COLO829 (cell line): ENCODE measurements at places on chromosomes 7 and 10.

DNA sequence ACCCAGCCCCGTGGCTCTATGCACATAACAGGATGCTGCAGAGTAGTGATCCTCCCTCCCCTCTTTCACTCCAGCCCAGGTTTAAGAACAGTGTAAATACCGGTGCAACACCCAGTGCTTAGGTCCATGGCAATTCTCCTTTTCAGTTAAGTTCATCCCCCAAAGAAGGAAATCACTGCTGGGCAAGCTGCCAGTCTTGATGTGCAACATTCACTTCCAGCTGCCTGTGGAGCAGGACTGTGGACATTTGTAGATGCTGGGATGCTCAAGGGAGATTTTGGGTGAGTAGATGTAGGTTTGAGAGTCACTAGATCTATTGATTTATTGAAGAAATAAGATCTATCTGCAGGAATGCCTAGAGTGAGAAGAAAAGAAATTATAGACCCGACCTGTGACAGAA lies 294.3 kb upstream of the KIAA1217 start:
- no peak for DNase-seq

DNA sequence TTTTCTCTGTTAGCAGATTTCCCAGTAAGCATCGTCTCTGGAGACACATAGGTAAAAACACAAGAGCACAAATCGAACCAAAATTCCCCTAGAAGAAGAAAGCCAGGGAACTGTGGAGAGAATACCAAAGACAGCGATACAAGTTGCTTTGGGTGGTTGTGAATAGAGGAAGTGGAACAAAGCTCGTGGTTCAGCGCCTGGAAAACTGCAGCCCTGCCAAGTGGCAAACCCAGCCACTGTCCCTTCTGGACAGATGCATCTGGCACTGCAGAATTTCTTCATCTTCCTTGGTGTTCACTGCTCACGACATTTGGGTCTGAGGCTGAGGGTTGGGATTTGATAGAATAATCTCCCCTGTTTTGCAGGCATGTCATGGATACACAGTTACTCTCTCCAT lies 733.8 kb downstream of the PARD3 start:
- no peak for DNase-seq

DNA sequence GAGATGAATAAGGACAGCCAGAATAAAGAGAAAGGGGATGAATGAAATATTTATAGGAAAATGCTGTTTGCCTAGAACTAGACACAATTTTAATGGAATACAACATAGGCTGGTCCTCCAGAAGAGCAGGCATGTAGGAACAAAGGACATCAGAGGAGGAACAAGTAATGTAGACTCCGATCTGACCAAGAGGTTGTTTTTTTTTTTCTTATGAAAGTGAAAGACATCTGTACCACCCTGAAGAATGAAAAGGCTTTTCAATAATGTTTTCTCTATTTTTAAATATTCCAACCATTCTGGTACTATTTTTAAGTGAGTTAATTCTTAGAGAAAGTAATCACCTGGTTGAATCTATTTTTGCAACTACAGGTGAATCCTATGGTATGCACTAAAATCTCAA lies 136.9 kb upstream of the PTN start:
- DNase-seq = no peak

GRCh38 chr10:51169111-51169510 lies 94.8 kb downstream of the PRKG1 start:
- DNase-seq = no peak

GRCh38 chr10:69492091-69492745 lies 41.0 kb downstream of the TSPAN15 start:
- DNase-seq = no peak

DNA sequence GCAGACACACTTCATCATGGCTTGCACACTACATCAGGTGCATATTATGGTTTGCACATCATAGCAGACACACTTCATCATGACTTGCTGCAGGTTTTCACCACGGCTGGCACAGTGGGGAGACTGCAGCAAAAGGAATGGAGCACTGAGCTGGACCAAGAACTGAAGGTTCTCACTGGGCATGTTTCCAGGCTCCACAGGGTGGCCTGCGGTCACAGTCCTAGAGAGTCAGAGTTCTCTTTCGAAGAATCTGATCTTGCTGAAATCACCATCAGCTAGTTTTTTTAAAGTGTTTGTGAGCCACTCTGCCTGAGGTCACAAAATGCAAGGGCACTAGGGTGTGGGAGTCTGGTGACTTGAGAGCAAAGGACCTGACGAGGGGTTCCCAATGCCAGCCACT lies 140.4 kb upstream of the NPY start:
- no peak for DNase-seq
